ENCODE measurements at places on chromosomes 7 and 10.

DNA sequence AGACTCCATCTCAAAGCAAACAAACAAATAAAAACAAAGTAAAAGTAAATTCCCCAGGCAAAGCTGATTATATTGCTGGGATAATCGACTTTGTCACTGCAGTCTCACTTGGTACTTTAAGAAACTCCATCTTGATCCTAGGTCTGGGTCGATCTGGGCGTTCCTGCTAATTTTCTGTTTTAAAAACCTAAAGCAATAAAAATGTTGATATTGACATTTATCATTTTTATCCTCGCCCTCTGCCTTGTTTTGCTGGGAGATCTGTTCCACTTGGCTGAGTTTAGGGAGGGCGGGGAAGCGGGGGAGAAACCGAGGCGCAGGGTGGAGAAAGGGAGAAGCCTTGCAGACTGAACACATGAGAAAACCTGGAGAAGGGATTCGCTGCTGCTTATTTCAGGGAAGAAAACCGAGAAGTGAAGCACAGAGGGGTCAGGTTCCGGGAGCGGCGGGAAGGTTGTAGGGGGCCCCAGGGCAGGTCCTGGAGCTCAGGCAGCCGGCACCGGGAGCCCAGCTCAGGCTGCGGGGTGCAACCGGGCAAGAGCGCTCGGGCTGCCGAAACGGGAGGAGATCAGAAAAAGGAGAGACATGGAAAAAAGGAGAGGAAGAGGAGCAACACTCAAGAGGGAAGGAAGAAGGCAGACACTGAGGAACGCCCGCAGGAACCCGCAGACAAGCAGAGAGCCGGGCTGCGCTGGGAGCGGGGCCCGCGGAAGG lies 27.3 kb upstream of the KMT2C start:
- DNase-seq, result no peak

- DNase-seq, result no peak
These were observed 2.8 kb downstream of the PLCE1 start for GRCh38 chr10:93996551-93996950.

- peak; percentile 72 for DNase-seq
These were observed 12.3 kb downstream of the CNPY1 start for GRCh38 chr7:155533827-155534690.

DNA sequence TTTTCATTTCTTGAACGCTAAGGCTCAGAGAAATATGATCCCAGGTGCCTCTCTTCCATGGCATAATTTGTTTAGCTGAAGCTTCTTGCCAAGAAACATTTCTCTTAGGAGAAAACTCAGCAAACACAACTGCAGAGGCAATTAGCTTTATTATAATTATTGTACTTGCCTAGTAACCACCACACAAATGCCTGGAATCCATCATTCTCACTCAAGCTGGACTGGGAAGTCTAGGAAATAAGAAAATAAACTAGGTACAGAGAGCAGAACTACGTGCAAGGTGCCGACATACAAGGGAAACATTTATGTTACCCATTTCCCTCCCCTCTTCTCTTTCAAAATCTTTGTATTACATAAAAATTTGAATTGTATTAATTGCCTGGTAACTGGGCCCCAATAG lies 15.1 kb downstream of the SLC35B4 start:
- DNase-seq, result no peak

DNA sequence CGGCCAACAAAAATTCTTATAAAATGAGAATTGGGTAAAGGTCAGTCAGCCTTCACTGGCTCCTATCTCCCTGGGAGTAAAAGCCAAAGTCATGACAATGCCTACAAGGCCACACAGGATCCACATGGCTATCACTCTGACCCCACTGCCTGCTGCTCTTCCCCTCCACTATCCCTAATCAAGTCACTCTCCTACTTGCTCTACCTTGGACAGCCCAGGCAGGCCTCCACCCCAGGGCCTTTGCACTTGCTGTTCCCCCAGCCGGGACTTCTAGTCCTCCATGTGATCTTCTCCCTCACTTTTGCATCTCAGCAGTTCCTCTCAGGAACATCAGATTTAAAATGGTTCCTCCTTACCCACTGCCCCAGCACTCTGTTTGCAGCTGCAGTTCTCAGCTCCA lies 50.6 kb downstream of the PRR15 start:
- DNase-seq, result no peak

DNA sequence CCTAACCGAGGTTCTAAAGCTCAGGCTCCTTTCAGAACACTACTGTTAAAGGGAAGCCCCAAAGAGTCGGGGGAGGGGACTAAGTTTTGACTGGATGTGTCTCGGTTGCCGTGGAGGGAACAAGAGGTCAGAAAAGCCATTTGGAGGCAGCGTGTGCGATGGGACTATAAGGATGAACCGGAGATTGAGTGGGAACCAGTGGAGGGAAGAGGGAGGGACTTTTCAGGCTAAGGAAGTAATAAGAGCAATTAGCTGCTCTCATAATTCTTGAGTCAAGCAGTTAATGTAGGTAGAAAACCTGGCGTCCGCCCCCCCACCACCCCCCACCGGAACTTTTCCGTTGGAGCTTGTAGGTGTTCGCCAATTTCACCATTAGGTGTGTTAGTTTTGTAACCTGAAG lies 491 bp upstream of the AKAP9 start:
- peak; percentile 78 for DNase-seq

DNA sequence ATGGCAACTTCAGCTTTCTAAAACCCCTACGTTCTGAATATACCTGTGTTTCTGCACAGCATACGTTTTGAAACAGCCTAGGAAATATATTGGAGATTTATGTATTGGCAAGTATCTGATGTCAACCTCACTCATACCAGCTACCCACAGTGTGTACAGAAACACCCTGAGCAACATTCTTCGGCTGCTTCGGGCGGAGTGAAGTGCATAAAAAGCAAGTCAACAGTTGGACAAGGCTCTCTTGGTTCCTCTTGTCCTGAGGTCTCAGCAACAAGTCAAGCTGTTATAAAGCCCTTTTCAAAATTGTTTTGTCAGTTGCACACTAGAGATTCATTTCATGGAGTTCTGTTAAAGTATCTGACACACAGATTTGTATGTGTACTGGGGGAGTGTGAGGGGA lies 40.0 kb upstream of the PAPSS2 start:
- no peak for DNase-seq

DNA sequence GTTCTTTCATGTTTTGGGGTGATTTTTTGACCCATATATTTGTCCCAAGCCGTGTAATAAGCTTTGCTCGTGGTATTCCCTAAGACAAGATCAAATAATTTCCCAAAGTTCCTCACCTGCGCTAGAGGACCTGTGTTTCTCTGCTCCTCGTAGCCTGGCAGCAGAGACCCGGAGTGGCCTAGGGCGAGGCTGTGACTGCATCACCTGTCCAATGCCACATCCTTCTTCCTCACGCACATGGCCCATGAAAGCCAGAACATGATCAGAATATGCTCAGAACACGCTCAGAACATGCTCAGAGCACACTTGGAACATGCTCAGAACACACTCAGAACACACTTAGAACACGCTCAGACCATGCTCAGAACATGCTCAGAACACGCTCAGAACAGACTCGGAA lies 23.8 kb downstream of the EN2 start:
- DNase-seq, result no peak

DNA sequence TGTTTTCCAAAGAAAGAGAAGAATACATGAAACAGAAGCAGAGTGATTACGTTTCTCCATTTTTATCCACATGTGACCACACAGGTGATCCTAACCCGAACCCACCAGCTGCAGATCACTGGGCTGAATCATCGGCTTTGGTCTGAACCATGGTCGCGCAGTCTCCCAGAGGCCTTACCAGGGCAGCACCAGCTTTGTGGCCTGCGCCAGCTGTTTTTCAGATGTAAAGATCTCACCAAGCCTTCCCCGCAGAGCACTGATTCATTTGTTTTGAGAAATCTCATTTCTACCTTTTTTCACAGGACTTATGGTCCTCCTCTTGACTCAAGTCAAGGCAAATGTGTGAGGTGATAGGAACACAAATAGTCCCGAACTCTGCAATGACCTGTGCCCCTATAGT lies 207.0 kb upstream of the PPP2R2D start:
- no peak for DNase-seq

GRCh38 chr10:32413513-32413912 lies 32.4 kb upstream of the CCDC7 start:
- no peak for DNase-seq

DNA sequence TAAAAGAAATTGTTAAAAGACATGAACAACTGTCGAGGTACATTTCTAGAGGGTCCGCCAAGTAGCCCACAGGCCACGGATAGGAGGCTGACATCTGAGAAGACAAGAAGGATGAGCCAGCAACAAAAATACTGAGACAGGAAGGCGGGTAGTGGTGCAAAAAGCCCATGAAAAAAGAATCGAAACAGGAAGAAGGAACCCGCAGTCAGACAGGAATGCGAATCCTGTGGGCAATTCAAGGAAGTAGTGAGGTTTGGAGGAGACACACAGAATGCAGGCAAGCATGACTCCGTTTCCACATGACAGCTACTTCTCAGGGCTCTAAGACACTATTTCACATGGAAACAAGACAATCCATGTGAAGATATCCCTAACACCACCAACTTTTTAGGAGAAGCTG lies 125.2 kb downstream of the DOCK4 start:
- DNase-seq, result no peak

GRCh38 chr10:64080071-64080470 lies 558.9 kb downstream of the REEP3 start:
- DNase-seq, result no peak

DNA sequence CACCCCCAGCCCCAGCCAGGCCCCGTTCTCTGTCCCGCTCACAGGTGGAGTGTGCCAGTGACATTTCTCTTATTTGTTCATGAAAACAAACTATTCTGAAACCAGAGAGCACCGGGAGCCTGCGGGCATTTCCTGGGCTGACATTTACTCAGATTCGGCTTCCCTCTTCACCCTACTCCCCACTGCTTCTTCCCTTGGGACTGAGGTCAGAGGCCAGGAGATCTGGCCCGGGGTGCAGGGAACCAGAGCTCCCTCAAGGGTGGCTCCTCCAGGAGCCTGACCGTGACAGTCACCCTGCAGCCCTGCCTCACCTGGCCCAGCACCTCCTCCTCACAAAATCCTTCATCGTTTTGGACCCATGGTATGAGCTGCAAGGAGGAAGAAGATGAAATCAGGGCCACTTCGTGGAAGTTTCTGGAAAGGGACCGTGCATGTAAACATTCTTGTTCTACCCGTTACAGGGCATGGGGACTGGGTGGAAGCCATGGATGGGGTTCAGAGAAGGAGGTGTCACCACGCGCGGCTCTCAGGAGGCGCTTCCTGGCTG lies 12.2 kb downstream of the BHLHA15 start:
- DNase-seq, result no peak

- no peak for DNase-seq
These were observed 25.4 kb downstream of the PPP2R2D start for GRCh38 chr10:131926253-131926652.

- DNase-seq, result no peak
These were observed 26.8 kb downstream of the DNAJC1 start for GRCh38 chr10:21976739-21977138.

- DNase-seq, result no peak
These were observed 20.9 kb downstream of the NUDCD3 start for GRCh38 chr7:44469461-44470134.

GRCh38 chr7:70457883-70458680 lies 673.9 kb upstream of the GALNT17 start:
- no peak for DNase-seq

DNA sequence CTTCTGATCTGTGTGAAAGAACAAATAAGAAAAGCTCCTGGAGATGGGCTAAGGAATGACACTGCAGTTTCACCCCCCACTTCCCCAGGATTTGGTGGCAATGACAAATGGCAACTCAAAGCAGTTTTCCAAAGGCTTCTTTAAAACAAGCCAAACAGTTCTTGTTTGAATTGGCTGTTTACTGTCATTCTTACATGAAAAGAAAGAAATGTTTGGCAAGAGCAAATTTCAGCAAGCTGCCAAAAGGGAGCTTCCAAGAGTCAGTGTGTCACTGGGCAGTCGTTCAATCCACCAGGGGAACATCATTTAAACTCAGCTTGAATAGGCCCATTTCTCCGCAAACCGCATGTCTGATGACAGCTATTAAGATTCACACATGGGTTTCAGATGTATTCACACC lies 119.0 kb upstream of the RHOBTB1 start:
- no peak for DNase-seq

GRCh38 chr10:129369566-129369965 lies 97.5 kb upstream of the MGMT start:
- no peak for DNase-seq

DNA sequence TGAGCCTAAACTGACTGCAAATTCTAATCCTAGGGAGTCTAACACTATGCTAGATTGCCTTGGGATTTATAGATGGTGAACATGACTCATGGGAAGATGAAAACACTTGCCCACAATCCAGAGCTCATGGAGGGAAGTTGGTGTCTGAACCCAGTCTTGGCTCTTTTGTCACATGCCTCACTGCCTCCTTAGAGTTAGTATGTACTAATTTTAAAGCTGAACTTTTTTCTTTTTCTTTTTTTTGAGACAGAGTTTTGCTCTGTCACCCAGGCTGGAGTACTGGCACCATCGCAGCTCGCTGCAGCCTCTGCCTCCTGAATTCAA lies 14.4 kb downstream of the MRPL32 start:
- DNase-seq, result no peak

GRCh38 chr7:42162560-42163325 lies 74.3 kb downstream of the GLI3 start:
- no peak for DNase-seq

- no peak for DNase-seq
These were observed 52.1 kb downstream of the FOXL3 start for GRCh38 chr7:341841-342638.

- DNase-seq, result no peak
These were observed 559.9 kb downstream of the INHBA start for GRCh38 chr7:41142904-41143473.

DNA sequence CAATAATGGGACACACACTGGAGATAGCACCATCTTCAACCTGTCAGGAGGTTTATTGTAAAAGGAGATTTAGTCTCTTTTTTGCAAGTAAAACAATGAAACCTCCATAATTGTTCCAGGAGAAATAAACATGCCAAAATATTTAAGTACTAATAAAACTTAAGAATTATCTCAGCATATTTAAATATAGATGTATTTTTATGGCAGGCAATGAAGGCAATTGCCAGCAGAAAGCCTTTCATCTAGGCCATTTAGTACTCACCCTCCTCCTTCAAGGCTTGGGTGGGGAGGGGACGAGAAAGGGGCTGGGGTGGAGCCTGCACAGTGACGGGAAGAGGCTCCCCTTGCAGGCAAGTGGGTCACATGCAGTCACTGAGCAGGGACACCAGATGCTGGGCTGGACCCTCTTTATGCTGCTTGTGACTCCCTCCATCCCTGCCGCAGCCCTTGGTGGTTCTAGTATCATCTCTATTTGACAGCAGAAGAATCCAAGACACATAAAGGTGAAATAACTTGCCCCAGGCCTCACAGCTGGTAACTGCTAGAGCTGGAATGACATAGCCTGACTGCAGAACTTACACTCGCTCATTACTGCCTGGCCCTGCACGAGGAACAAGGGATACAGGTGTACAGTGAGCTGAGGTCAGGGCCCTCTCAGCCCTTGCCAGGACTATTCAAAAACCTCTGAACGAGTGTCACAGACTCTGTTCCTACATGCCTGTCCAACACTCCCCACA lies 449.5 kb upstream of the ZMIZ1 start:
- no peak for DNase-seq

DNA sequence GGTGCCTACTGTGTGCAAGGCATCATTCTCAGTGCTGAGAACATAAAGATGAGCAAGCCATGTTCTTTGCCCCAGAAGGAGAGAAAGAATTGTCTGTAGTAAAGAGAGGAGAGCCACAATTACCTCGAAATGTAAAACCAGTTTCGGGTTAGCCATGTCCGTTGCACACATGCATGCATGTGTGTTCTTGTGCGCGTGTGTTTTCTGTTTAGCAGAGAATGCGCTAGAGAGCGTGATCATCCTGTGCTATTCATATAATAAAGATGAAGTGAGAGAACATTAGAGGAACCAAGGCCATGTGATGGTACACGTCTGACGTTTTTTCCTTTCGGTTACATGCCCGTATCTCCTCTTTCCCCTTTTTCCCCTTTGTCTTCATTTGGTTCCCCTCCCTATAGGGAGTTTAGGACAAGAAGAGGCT lies 158.2 kb downstream of the CELF2 start:
- peak; percentile 79 for DNase-seq
